ENCODE measurements at places on chromosomes 11 and 22.

DNA sequence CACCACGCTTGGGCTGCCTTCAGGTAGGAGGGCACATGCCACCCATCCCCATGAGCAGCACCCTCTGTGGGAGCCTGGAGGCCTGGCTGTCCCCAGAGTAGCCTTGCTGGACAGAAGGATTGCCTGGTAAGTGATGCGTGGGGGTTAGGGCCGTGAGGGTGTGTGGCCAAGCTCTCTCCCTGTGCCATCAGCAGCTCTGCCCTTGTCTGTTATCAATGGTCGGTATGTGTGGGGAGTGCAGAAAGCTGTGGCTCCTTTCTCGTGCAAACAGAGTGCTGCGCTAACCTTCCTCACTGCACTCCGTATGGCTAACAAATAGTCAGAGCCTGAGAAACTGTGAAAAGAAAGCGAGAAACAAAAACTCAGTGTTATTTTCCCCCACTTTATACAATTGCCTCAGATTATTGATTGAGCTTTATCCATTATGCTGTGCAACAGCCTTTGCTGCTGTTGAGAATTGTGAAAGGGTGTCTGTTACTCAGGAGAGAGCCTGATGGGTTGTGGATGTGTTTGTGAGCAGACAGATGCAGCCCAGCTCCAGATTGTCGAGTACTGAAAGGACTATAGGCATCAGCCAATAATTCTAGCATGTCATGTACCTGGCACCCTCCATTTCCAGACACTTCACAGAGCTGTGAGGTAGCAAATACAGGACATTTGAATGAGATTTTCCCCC, 432.2 kb downstream of the NTM start:
- ATAC-seq, result no peak

DNA sequence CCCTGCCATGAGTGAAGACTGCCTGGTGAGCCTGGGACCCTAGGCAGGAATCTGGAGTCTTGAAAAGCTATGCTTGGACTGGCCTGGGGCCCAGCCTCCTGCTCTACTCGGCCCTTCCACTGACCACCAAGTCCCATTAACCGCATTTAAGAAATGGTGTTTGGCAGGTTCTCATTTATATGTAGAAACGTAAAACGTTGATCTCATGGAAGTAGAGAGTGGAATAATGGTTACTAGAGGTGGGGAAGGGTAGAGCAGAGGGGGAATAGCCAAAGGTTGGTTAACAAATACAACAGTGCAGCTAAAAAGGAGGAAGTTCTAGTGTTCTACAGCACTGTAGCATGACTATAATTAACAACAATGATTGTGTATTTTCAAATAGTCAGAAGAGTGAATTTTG, 72.9 kb upstream of the EED start:
- ATAC-seq, result no peak

DNA sequence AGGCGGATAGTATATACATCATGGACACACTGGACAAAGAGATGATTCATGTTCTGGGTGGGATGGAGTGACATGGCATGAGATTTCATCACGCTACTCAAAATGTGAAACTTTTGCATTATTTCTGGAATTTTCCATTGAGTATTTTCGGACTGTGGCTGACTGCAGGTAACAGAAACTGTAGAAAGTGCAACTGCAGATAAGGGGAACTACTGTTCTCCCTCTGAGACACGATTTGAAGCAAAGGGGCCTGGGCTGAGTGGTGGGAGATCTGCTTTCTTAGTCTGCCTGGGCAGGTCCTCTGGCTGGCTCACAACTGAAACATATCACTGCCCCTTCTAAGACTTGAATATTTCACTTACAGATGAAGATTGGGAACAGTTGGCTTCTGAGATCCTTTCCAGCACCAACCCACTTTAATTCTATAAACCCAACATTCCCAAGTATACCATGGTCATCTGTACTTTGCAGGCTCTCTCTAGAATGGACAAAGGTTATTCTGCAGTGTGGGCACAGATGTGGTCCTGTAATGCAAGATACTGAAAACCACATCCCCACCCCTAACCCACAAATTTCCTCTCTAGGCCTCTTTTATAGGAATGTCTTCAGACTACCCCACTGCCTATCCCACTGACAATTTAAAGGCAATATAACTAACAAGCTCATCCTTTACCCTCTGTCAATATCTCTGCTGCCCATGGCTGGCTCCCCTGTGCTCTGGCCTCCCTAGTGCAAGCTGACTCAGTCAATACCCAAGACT, 121.1 kb downstream of the KCNC1 start:
- ATAC-seq, result no peak

DNA sequence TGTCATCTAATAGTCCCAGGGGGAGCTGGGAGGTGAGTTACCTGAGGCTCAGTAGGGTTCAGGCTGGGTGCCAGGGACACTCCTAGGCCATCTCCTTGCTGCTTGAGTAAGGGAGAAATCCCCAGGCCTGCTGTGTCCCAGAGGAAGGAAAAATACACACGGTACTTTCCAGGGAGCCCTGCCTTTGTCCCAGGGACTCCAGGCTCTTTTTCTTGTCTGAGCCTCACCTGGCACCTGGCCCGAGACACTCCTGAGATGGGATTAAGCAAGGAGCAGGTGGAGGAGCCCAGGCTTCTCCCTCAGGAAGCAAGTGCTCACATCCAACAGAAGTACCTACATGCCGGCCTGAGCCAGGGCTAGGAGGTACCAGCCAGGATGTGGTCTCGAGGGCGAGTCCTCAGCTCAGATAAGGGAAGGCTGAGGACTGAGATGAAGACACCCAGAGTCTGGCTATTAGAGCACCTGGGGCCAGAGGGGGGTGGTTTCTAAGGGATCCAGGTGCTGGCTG, 899 bp upstream of the KLHDC7B start:
- ATAC-seq, result no peak

DNA sequence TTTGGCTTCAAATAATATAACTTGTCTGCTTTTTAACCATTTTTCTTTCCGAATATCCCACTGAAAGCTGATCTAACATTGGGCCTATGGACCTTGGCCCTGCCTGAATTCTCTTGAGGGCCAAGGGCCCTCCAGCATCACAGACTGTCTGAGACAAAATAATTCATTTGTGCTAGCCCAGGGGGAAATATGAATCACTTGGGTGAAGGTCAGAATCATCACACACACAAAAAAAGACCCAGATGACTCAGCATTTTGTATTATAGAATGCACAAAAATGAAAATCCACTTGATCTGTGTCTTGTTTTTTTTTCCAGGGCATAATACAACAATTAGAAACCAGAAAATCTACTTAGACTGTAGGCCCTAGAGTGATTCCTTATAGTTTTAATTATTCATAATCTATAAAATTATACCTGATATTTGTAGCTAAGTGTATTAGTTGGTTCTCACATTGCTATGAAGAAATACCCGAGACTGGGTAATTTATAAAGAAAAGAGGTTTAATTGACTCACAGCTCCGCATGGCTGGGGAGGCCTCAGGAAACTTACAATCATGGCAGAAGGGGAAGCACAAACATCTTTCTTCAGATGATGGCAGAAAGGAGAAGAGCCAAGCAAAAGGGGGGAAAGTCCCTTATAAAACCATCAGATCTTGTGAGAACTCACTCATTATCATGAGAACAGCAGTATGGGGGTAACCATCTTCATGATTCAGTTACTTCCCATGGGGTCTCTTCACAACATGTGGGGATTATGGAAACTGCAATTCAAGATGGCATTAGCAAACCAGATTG, 15.6 kb upstream of the RDX start:
- ATAC-seq, result peak; percentile 87

DNA sequence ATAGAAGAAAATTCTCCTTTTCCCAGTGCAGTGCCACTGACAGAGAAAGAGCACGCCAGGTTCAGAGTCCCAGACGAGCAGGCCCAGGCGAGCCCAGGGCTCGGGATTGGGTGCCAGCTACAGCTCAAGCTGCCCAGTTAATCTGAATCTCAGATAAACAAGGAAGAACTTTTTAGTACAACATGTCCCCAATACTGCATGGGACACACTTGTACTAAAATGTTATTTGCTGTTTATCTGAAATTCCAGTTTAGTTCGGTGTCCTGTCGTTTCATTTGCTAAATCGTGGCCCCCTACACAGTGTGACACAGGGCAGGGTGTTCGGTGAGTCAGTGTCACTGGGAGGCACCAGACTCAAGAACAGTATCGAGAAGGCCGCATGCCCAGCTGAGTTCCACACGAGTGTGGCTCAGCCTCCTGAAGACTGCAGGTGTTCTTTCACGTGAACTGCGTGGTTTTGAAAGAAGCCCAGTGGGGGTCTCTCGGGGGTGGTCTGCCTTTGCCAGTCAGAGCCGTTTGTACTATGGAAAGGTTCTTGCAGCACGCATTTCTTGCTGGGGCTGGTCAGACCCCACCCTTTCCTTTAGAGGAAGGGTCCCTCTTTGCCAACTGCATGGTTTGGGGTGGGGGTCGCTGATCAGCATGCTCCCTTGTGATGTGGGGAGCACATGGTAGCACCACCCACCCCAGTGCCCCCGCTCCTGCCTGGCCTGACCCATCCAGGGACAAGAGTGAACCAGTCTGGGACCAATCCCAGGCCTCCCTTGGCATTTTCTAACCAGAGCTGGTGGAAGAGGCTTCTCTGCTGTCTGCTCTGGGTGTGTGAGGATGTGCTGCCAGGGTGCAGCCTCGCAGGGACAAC, 115.6 kb upstream of the B3GAT1 start:
- ATAC-seq, result no peak

GRCh38 chr11:79147011-79147410, 293.8 kb downstream of the TENM4 start:
- no peak for ATAC-seq

GRCh38 chr11:27718346-27718862, 18.1 kb upstream of the BDNF start:
- ATAC-seq, result no peak

GRCh38 chr11:42913731-42914130, 398.1 kb upstream of the API5 start:
- ATAC-seq, result no peak

- ATAC-seq, result no peak
Observed at GRCh38 chr22:24188705-24189248, 7.5 kb downstream of the SUSD2 start.

DNA sequence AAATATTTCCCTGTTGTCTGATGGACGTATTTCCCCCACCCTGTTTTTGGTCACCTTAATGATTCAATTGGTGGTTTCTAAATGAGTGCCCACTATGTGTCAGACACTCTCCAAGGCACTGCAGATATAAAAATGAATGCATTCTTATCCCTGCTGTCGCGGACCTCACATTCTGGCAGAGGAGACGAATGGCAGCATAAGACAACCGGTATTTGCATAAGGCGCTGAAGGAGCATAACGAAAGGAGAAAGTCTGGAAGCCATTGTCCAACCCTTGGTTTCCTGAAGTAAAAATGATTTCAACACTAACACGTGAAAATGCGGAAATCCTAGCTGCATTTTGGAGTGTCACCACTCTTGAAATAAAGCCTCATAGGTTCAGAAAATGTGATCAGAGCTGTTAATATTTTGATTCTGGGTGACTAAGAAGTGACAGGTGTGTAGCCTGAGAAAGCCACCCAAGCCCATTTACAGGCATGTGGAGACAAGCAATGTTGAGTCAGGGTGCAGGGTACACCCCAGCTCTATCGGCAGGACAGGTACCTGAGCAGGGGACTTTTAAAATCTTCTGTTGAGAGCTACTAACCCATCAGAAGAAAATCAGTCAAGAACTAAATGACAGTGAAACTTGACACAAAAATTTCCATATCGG, 10.1 kb upstream of the GAB2 start:
- ATAC-seq, result peak; percentile 38

DNA sequence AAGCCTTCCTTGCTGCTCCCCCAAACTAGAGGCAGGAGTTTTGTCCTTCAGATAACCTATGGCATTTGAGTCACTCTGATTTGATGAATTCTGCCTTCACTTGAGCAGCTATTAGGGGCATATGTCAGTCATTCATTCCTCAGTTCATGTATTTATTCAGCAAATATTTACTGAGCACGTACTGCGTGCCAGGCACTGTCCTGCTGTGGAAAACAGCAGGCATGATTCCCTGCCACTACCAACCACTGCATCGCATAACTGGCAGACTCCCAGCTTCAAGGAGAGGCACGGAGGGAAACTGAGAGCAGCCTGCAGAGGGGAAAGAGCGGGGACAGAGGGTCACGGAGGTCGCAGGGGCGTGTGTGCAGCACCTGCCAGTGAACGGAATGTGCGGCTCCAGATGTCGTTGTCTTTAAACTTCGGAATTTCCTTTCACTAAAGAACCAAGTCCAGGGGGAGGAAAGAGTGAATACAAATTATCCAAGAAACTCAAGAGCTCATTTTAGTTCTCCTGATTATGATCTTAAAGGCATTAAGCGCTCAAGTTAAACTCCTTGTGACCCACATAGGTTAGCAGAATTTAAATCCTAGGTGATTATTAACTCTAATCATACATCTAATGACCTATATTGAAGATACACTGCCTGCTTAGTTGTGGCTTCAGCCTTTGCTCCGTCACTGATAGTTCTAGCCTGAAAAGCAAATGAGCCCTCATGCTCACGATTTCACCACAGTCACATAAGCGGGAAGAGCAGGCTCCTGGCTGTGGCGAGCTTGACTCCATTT, 12.6 kb downstream of the PPARA start:
- no peak for ATAC-seq

- ATAC-seq, result no peak
Observed at GRCh38 chr11:96207459-96208449, 135.2 kb downstream of the MAML2 start.

DNA sequence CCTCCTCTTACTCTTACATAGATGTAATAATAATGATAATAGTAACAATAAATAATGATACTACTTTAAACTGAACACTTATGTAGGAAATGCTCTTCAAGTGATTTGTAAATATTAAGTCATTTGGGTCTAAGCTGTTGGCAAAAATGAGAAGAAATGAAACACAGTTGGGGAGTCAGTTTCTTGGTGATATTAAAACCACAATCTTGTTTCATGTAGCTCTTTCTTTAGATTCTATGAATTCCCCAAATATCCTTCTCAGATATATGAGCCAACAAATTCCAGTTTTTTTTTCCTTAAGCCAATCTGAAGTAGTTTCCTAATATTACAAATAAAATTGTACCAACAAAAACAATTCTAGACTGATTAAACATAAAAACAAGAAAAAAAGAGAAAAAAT, 1115.6 kb upstream of the CNTN5 start:
- ATAC-seq, result no peak

DNA sequence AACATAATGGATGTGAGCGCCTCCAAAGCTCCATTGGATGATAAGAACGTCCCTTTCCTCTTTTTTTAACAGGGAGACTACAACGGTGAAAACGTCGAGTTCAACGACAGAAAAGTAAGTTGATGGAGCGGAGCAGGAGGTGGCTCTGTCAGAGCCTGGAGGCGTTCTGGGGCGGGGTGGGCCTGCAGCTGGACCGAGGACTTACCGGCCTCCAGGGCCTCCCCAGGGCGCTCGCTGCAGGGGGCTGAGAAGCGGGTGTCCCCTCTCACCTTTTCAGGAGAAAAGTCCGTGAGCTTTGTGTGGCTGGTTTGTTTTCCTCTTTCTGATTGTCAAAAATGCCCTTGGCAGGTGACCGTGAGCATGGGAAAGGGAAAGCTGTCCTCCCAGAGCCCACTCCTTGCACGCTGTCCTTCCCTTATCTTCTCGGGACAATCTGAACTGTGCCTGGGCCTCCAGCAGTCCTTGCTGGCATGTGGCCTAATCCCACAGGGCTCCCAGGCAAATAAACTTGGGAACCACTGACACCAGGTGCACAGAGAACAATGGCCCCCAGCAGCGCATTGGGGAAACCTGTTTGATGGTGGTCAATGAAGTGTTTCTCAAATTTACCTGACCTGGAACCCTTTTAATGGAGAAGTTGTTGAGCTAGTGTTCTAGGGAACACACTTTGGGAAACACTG, 38.4 kb downstream of the ANO1 start:
- ATAC-seq, result no peak

Measured in activated CD4-positive, CD25-positive, alpha-beta regulatory T cell treated with anti-CD3 and anti-CD28 coated beads, Interleukin-2, amount 50 U/mL, for 24 hours (primary cell).